ENCODE measurements at places on chromosomes 3 and 15. TPM values are rescaled to one million over a fixed set of nuclear protein-coding genes. Genes with fewer than 3 reads are reported as not detected.

Gene ITIH1
- total RNA-seq: not detected

Gene GOLGA6L10
- total RNA-seq: 0.59 TPM

Gene FGF12
- 0.40 TPM for total RNA-seq

Gene TMCO5A
- total RNA-seq: not detected

Gene SCG3
- not detected for total RNA-seq

Gene UROC1
- total RNA-seq: not detected

Gene ROPN1
- not detected for total RNA-seq

Gene TIPARP
- 55.7 TPM for total RNA-seq

Gene FBN1
- 6.5 TPM for total RNA-seq

Gene PAK2
- total RNA-seq: 47.6 TPM

Gene GP9
- total RNA-seq: not detected

Gene MASP1
- total RNA-seq: not detected

Gene TNFSF10
- total RNA-seq: 0.14 TPM

Gene PLSCR5
- not detected for total RNA-seq

Gene INKA1
- 3.0 TPM for total RNA-seq

Gene CX3CR1
- not detected for total RNA-seq

Gene CLSTN2
- 0.02 TPM for total RNA-seq
